GM20000 (cell line): ENCODE measurements at places on chromosomes 2 and 18.

DNA sequence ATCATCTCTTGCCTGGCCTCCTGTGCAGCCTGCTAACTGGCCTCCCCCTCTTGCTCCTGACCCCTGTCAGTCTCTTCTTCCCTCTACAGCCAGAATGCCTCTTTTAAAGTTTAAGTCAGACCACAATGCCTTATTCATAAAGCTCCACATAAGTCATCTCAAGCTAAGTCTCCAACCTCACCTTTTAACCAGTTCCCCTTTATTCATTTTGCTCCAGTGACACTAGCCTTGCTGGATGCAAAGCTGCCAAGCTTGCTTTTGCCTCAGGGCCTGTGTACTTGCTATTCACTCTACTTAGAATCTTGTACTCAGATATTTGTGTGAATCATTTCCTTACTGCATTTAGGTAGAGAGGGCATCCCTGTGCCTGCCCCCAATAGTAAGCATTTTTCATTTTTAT, 180.9 kb downstream of the PDE1A start:
- no peak for DNase-seq

- no peak for DNase-seq
These were observed 30.7 kb upstream of the FOXI3 start for GRCh38 chr2:88483200-88483599.

DNA sequence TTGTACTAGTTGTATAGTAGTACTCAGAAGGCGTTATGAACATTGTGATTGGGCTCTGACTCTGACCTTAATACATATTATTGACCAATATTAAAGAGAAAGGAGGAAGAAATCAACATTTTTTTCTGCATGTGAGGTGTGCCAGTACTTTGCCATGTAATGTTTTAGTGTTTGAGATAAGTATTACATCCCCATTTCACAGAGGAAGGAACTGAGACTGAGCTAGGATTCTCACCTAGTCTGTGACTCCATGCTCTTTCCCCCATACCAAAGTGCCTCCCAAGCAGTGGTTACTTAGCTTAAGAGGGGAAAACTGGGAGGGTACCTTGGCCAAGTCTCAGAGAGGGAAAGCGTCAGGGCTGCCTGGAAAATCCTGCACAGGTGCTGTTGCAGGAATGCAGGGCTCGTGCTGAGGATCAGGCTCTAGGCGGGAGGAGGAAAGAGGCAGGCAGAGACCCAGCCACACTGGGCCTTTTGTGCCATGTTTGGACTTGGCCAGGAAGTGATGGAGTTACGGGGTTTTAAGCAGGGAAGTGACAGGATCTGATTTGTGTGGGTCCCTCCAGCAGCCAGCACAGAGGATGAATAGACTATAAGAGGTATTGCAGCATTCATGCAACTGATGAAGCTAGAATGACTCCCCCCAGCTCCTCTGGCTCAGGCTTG, 1.7 kb downstream of the PNKD start:
- no peak for DNase-seq

DNA sequence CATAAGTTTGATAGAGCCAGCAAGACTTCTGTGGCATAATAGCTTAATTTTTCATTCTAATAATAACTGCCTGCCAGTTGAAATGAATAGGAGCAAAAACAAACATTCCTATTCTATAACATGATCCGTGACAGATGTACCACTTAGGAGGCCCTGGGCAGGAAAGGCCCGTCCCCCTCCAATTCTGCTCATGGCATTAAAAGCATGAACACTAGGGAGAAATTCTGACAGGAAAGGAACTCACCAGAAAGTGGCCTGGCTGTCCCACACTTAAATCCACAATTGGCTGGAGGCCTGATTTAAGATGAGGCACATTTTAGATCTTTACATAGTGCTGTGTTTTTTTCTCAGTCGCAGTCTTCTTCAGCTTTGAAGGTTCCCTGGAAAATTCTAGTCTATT, 261.9 kb upstream of the ETAA1 start:
- no peak for DNase-seq
